ENCODE measurements at places on chromosomes 2 and 18. TPM values are rescaled to one million over a fixed set of nuclear protein-coding genes. Genes with fewer than 3 reads are reported as not detected.

CPO gene
- not detected for total RNA-seq

UBE2F gene
- total RNA-seq, result 71.9 TPM

GMCL1 gene
- total RNA-seq, result 11.9 TPM

HSBP1L1 gene
- total RNA-seq, result 26.1 TPM

KLHL30 gene
- not detected for total RNA-seq

RIT2 gene
- not detected for total RNA-seq

CD207 gene
- not detected for total RNA-seq

ITGB6 gene
- 113 TPM for total RNA-seq

SNORC gene
- 0.65 TPM for total RNA-seq

WDCP gene
- total RNA-seq, result 10.4 TPM

IL36B gene
- not detected for total RNA-seq

ASXL2 gene
- total RNA-seq, result 21.1 TPM

MC2R gene
- total RNA-seq, result not detected

ZNF2 gene
- total RNA-seq, result 3.8 TPM

Measured in foreskin keratinocyte (primary cell).